ENCODE measurements at places on chromosomes 5 and 9.

- no peak for DNase-seq
Measured at GRCh38 chr9:111001526-111001925, 36.7 kb downstream of the LPAR1 start.

GRCh38 chr9:74458832-74459231 is 38.3 kb upstream of the RORB start:
- no peak for DNase-seq

- no peak for DNase-seq
Measured at GRCh38 chr5:33509036-33509435, 68.3 kb downstream of the TARS1 start.

DNA sequence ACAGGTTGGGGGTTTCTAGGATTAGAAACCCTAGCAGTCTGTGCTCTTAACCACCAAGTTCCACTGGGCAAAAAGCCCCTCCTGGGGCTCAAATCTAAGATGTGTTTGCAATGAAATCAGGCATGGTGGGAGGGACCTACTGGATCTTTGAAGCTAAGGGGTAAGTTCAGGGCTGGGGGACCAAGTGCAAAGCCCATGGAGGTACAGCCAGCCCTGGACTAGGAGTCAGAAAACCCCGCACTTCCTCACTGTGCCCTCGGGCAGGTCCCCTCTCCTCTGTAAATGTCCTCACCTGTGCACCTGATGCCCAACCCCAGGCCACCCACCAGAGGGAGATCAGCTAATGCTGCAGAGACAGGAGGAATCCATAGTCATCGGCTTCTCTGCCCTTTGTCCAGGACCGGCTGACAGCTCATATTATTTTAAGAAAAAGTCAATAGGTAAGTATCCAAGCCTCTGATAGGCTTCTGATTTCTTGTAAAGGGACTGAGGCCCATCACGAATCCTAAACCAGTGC is 138.3 kb downstream of the PAX5 start:
- DNase-seq, result no peak

GRCh38 chr5:7394889-7395431 is 978 bp upstream of the ADCY2 start:
- DNase-seq, result no peak

- no peak for DNase-seq
Measured at GRCh38 chr5:76821136-76821535, 2.3 kb downstream of the F2RL1 start.

DNA sequence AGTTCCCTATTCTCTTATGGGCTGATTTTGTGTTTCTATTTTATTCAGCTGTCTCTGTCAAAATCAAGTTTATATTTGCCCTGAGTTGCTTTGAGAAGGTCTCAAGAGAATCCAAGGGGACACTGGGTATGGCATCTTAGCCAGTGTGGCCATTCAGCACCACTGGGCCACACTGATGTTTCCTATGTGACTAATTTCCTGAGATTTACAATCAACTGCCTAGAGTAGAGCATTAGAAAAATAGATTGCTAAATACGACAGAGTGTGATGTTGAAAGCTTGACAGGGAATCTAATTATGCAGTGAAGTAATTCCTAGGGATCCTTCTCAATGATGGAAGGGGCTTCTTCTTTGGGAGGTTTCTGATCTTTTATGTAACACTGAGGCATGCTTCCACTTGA is 141.7 kb downstream of the SV2C start:
- DNase-seq, result no peak

GRCh38 chr9:36840898-36841536 is 193.1 kb downstream of the PAX5 start:
- no peak for DNase-seq

GRCh38 chr9:136645903-136646754 is 16.6 kb upstream of the EGFL7 start:
- DNase-seq, result no peak

GRCh38 chr5:33180900-33181299 is 259.9 kb upstream of the TARS1 start:
- no peak for DNase-seq

DNA sequence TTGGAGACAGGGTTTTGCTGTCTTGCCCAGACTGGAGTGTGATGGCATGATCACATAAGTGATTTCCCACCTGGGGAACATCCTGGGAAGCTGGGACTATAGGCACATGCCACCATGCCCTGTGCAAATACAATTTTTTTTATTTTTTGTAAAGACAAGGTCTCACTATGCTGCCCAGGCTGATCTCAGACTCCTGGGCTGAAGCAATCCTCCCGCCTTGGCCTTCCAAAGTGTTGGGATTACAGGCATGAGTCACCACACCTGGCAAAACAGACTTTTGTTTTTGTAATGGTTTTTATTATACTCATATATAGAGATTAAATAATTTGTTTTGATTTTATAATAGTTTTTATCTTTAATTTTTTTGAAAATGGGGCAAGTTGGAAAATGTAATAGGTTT is 14.7 kb downstream of the DNAJC25 start:
- DNase-seq, result no peak

- no peak for DNase-seq
Measured at GRCh38 chr9:121439711-121440664, 59.7 kb downstream of the GGTA1 start.

DNA sequence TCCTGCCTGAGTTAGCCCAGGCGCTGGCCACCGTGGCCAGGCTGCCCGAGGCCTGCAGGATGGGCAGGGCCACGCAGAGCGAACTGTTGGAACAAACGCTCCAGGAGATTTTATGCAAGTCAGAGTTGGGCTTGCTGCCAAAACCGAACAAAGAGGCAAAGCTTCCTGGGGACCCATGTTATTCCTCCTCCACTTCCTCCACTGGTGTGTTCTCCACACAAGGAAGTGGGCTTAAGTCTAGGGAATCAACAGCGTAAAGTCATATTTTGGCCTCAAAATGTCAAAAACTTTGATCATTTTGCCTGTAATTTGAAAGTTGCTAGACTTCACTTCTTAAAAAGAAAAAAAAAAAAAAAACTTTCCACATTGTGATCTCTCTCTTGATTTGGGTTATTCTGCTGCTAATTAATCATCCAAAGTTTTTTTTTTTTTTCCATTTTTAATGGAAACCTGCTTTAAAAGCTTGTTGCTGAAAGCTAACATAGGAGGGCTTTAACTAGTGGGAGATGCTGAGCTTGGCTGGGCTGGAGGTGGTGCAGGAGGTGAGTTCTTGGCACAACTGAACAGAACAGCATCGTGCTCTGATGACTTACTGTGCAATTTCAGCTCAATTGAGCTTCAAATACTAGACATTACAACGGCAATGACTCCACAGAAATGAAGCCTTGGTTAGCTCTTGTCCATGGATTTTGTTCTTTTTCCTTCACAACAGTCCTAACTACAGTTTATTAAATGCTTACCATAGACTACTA is 73.0 kb downstream of the PTPDC1 start:
- DNase-seq, result no peak

DNA sequence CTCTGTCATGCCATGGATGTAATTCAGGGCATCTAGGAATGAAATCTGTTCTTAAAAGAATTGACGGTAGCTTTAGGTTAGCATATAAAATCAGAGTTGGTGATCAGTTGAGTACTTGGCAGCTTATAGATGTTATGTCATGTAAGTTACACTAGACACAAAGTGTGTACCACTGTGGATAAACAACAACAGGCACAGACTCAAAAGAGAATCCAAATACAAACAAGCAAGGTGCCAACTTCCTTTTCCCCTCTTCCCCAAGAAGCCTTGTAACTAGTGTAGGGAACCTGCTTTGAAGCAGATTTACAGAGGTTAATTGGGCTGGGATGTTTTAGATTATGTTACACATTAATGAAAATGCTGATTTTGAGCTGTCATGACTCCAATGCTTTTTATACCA is 167.2 kb downstream of the PBX3 start:
- no peak for DNase-seq

DNA sequence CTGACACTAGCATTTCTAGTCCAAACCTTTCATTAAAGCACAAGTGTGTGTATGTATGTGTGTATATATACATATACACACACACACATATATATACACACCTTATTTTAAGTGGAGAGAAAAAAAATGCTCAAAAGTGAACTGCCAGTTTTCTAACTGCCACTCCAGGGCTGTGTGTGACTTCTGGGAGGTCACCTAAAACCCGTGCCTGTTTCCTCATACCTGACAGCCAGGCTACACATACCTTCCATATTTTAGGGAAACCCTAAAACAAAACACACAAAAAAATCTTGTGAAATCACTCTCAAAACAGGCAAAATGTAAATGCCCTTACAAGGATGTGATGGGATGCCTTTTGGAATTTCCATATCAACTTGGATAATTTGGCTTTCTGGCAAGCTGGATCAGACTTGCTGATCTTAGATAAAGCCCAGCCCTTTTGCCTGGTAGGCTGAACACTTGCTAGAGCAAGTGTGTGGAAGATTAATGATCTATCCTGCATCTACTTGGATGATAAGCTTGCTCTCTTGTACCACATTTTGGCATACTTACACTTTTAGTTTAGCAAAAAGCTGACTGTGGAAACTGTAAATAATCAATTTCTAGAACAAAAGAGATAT is 127.8 kb downstream of the GNAQ start:
- no peak for DNase-seq

- no peak for DNase-seq
Measured at GRCh38 chr5:12794476-12795332, 890.5 kb upstream of the CTNND2 start.

GRCh38 chr5:62284946-62285891 is 20.8 kb upstream of the KIF2A start:
- peak; percentile 26 for DNase-seq

- no peak for DNase-seq
Measured at GRCh38 chr5:50965654-50966375, 299.4 kb downstream of the PARP8 start.

Measured in activated CD8-positive, alpha-beta memory T cell treated with anti-CD3 and anti-CD28 coated beads for 4 hours (primary cell).